ENCODE measurements at places on chromosomes 6 and 20.

DNA sequence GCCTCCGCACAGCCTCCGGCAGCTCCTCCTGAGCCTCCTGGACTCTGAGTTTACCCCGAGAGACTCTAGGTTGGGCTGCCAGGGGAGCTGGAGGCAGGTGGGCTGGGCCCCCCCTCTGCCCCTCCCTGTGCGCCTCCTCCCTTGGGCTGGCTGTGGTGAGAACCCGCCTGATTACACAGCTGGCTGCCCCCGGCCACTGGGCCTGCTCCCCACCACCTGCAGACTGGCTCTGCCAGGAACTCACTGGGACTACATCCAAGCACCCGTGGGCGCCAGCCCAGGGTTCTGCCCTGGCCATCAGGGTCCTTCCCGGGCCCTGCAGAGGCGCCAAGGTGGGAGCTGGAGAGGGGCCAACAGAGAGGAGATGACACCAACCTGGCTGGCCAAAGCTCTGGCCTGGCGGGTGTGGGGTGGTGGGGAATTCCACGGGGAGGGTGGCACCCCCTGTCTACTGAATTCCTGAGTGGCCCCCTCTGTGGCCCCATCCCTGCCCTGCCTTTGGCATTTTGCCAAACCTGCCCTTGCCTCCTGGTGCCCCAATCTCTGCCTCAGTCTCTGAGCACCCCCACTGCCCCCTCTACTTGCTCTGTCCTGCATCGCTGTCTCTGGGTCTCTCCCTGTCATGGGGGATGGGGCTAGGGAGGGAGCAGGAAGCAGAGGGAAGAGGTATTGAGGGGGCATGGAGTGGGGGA is 21.9 kb upstream of the CDH22 start:
- no peak for DNase-seq

DNA sequence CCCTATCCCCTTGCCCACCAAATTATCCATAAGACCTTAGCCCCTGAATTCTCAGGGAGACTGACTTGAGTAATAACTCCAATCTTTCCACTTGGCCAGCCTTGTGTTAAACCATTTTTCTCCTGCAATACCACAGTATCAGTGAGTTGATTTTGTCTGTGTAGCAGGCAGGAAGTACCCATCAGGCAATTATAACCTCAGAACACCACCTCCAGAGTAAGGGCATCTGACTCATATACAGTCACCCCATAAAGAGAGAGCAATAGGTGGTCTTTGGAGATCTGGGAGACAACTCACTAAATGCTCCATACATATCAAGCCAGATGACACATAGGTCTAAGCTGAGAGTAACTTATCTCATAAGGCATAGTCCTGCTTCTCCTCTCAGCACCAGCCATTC is 83.7 kb downstream of the FILIP1 start:
- DNase-seq = no peak

GRCh38 chr6:130293800-130294199 is 71.0 kb upstream of the SAMD3 start:
- DNase-seq = peak; percentile 79

DNA sequence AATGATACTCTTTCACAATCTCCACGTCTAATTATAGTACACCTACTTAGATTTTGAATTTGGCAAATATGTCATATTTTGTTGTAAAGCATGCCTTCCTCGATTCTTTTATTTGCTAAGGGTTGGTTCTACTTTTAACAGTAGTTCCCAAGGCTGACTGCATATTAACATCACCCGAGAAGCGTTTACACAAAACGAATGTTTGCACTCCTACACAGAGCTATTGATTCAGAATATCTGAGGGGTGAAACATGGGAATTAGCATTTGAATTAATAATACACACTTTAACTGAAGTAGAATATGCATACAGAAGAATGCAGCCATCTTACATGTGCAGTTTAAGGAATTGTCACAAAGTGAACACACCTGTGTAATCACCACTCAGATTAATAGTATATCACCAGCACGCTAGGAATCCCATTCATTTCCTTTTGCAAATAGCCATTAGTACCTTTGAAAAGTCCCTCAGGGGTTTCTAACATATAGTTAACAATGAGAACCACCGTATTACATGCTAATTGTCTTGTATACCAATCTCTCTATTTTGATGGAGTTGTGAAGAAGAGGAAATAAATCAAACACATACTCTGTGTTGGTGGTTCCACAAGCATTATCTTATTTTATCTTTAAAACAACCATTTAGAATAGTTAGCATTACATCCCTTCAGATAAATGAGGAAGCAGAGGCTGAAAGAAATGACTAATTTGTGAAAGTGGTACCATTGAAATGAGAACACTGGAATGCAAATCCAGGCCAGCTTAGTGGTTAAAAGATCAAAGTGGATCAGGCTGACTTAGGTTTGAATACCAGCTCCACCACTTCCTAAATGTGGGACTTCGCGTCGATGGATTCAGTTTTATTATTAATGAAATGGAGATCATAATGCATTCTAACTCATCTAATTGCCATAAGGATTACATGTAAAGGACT is 317.6 kb downstream of the HDGFL1 start:
- no peak for DNase-seq

DNA sequence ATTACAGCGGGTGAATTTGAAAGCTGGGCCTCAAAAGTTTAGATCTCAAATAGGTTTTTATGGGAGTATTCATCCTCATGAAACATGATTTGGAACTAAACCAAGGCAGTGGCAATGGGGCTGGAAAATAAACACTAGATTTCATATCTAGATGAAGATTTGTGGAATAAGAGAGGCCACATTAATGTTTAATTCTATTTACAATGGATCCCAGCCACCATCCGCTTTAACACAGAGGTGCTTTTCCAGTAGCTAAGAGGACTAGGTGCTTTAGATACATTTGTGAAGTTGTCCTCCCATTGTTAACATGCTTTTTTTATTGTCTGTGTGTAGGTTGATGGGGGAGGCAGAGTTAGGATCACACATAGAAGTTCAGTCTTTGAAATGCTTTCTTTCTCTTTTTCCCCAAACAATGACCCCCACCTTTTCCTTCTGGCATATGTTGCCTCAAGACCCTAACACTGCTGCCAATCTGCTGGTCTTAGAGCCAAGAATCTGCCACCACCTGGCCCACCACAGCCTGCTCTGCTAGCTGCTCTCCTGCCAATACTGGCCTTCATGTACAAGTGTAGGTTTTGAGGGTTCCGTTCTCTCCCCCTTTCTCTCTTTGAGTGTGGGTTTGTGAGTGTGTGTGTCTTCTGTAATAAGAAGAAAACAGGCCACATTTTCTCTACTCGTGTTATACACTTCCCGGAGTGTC is 27.8 kb upstream of the GFRAL start:
- no peak for DNase-seq

- peak; percentile 71 for DNase-seq
Measured at GRCh38 chr20:19692685-19693119, 65.4 kb upstream of the RIN2 start.

- peak; percentile 40 for DNase-seq
Measured at GRCh38 chr20:63896264-63897105, 1.6 kb downstream of the DNAJC5 start.

DNA sequence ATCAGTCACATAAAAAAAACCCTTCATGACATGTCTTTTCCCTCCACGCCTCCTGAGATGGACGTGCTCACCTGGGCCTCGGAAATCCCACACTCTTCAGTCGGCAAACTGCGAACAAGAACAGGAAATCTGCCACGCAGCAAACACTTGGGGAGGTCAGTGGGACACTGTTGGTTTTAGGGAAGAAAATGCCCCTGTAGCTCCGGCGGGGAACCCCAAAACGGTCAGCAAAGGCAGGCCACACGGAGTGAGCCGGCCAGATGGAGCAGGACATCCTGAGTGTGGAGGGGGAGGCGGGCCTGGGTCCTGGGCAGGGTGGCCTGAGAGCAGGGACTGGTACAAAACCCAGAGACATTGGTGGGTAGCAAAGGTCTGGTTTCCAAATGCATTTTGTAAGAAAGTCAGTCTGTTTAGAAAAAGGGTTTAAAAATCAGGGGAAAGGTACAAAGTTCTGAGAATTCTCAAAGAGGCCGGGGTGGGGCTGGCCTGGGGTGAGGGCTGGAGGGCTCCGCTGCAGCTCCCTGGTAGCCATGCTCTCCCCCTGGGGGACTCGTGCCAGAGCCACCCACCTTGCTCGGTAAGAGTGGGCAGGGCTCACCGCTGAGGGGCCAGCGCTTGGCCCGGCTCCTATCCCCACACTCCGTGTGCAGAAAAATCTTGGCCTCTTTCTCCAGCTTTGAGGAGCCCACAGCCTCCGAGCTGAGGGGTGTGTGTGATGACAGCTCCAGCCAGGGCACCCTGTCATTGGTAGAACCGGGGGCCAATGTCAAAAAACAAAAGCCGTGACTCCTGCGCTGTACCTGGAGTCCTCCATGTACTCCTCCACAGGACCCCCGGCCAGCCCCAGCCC is 5.2 kb downstream of the SLC2A4RG start:
- DNase-seq = no peak

- DNase-seq = peak; percentile 52
Measured at GRCh38 chr6:48111143-48111506, at the start of gene PTCHD4. TSS of gene PTCHD4 (minus strand) at chr6:48111197. CDS start at chr6:48068957, 42,240 bp downstream.

GRCh38 chr6:18263418-18264218 is 712 bp downstream of the DEK start:
- no peak for DNase-seq

- DNase-seq = no peak
Measured at GRCh38 chr20:39338469-39339376, 376.6 kb downstream of the DHX35 start.

DNA sequence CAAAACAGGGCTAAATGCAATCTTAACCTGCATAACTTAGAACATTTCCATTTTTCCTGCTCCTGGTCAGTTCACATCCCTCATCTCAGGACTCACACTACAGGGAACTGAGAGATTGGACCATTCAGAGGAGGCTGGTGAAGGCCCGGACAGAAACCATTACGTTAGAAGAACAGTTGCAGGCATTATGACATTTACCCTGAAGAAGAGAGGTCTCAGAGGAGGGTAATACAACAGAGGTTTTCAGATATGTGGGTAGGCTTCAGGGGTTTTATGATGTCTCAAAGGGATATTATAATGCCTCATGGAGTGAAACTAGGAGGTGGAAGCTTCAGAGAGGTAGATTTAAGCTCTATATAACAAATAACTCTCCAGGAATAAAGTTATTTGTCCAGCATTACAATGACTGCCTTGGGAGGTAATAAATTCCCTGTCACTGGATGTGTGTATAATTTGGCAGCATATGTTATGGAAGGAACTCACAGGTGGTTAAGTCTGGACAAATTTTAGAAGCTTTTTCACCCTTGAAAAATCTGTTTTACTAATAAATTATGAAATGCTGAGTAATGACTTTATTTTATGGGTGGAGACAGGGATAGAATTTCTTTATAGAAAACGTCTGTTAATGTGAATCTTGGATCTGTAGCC is 36.7 kb upstream of the RIPOR2 start:
- DNase-seq = no peak

DNA sequence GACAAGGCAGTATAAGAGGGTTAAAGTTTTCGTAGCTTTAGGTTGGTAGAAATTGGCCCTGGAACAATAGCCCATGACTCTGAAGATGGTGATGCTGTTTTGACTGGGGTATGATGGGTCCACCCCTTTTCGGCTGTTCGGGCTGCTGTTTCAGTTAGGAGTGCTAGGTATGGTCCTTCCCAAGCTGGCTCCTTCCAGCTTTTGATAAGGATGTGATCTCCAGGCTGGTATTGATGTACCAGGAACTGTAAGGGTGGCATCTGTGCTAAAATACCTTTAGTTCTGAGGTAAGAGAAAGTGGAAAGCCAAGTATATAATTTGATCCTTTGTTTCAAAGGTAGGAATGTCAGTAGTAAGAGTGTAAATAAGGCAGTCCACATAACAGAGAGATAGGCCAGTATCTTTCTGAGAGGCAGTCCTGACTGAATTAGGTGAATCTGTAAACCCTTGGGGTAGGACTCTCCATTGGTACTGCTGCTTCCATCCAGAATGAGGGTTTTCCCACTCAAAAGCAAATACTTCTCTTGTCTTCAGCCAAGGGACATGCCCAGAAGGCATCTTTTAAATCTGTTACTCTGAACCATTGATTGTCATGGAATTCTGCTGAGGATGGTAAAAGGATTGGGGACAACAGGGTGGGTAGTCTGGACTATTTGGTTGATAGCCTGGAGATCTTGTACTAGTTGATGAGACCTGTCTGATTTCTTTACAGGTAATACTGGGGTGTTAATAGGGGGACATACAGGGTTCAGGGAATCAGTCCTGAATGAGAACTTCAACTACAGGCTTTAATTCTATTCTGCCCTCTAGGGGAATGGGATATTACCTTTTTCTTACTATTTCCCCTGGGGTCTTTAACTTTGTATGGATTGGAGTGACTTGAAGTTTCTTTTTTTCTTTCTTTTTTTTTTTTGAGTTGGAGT is 6.1 kb upstream of the ZNFX1 start:
- no peak for DNase-seq

DNA sequence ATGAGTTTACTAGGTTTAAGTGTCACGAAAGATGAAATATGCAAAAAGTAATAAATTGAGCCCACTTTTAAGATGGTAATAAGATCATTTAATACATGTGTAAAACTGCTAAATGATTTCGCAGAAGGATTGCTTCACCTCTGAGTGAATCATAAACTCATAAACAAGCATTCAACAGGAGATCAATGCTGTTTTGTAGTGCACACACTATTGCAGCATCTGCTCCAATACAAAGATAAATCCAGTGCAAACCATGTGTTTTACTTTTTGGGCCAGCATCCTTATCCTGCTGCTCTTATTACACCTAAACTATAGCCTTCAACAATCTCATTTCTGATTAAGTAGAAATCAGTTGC is 400.1 kb downstream of the NKAIN2 start:
- no peak for DNase-seq

DNA sequence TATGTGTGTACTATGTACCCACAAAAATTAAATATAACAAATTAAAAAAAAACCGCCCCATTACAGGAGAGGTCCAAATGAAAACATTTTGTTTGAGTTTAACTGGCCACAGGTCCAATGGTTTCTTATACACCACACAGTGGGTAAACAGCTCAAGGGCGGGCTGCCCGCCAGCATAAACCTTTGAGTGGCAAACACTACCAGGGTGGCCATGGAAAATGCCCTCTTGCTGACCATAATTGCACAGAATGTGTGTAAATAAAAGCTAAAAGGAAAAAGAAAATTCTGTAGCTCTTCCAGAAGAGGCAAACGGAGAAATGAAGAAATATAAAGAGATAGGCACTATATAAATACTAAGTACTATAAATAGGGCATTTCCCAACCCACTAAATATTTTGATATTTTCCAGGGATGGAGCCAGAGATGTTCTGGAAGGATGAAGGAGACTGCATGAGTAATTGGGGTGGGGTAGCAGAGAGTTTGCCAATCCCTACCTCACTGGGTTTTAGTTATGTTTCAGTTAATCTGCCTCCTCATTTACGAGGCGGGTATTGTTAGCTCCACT is 1.1 kb upstream of the CDC5L start:
- DNase-seq = peak; percentile 80

Measured in AG20443 (cell line).